ENCODE measurements at places on chromosomes 2 and 18.

- DNase-seq = no peak
Measured at GRCh38 chr18:58325494-58325893, 281.5 kb downstream of the NEDD4L start.

- no peak for DNase-seq
Measured at GRCh38 chr2:144240656-144241339, 279.1 kb downstream of the ZEB2 start.

DNA sequence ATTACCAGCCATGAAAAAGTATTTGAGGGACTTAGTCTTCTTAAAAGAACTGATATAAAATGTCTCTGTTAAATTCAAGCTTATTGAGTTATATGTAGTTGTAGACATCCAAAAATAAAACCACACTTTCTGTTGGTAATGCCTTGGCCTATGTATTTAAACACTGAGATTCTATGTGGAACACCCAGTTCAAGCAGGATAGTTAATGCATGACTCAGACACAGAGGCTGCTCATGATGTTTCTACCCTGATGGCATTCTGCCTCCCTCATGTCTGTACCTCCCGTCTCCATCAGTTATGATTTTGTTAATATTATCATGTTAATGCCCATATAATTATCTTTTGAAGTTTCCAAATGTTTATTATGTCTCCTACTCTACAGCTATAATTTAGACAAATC is 164.5 kb downstream of the XIRP2 start:
- no peak for DNase-seq

GRCh38 chr2:225100269-225100668 is 58.0 kb upstream of the DOCK10 start:
- no peak for DNase-seq

DNA sequence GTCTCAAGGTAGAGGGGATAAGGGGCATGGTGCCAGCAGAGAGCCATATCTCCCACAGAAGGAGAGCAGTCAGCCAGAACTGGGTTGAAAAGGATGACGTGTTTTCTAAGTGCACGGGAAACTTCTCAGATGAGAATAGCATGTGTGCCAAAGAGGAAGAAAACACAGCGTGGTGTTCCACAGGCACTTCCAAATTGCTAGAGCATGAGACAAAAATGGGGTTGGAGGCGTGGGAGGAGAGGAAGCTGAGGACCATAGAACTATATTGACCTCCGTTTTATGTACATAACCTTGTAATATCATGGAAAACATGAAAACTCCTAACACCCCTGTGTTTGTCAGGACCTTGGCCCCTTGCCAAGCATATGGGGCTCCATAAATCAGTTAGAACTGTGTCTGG is 682.7 kb upstream of the RAB6C start:
- no peak for DNase-seq

DNA sequence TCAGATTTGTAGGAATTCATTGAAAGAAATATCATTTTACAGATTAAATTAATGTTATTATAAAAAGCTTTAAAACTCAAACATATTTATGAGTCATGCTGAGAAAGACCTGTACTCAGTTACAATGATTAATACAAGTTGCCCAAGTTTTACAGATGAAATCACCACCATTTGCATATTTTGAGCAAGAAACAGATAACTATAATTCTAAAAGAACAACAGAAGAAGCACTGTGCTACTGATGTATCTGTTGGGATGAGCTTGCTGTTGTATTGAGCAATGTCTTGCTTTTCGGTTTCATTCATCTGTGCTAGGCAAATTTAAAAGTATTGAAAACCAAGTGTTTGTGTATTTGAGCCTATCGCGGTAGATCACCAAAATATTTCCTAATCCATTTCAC is 1589.1 kb upstream of the ZEB2 start:
- no peak for DNase-seq

- peak; percentile 29 for DNase-seq
Measured at GRCh38 chr2:177147093-177147694, 65.4 kb upstream of the HNRNPA3 start.

- DNase-seq = no peak
Measured at GRCh38 chr18:48791636-48792105, 159.1 kb downstream of the SMAD7 start.

DNA sequence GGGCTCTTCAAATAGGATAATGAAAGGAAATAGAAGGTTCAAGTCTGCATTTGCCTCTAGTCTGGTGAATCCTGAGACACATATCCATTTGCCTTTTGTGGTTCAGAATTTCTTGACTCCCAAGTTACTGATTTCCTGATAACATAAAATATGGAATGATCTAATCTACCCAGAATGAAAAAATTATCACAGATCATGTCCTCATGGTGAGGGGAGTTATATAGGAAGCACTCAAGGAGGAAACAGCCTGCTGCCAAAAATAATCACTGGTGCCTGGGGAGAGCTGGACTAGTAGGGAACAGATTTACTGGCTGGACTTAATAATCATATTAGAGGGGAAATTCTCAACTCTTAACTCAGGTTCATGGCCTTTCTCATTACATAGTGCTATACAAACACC is 95.5 kb upstream of the STK17B start:
- no peak for DNase-seq

- no peak for DNase-seq
Measured at GRCh38 chr2:213149949-213150314, 1.5 kb downstream of the IKZF2 start.

GRCh38 chr2:100205174-100205573 is 62.8 kb upstream of the AFF3 start:
- DNase-seq = no peak

DNA sequence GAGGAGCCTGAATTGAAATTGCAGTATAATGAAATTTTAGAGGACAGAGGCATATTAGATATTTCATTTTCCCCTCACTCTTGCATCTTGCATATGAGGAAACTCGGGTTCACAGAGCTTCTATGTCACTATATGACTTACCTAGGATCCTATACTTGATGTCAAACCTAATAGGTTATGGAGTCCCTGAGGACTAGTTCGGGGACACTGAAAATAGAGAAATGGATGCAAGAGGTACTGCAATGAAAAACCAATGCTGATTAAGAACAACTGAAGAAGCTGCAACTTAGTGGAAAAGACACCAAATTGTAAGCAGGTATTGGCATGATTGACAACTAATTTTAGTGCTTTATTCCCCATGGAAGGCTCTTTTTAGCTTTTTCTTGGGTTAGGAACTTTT is 210.1 kb downstream of the IKZF2 start:
- DNase-seq = no peak

DNA sequence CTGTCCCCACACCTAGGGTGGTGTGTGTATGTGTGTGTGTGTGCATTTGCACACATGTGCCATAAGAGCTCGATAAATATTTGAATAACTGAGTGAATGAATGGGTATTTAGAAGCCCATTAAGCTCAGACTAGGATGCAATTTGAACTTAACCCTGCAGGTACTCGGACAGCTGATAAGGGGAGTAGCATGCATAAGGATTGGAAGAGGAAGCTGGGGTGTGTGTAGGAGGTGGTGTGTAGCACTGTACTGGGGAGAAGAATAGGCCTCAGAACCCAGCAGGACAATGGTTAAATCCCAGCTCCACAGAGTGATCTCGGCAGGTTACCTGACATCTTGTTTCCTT is 1.8 kb upstream of the KCNF1 start:
- no peak for DNase-seq

- DNase-seq = no peak
Measured at GRCh38 chr2:108226564-108226963, 13.2 kb upstream of the SULT1C3 start.

- DNase-seq = no peak
Measured at GRCh38 chr2:75458201-75458600, 102.5 kb downstream of the EVA1A start.

DNA sequence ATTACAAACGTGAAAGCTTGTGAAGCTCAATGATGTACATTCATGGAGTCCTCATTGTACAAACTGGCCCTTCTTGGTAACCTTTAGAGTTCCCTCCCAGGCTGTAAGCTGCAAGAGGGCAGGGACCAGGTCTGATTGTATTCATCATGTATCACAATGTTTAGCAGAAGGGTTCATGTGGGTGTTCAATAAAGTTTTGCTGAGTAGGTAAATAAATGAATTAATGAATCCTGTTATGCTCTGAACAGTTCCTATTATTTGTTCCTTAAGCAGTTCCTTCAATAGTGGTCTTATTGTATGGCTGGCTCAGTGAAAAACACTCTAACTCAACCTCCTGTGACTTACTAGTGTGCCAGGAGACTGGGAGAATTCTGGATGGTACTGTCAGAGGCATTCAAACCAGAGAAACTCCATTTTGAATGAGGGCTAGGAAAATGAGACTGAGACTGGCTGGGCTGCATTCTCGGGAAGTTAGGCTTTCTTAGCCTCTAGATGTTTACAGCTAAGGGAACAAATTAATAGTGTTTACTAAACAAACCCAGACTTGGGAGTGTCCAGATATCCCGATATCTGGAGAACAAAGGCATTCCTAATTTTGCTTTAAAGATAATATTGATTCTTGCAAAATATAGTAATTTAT is 1.8 kb upstream of the ACVR1 start:
- DNase-seq = no peak

DNA sequence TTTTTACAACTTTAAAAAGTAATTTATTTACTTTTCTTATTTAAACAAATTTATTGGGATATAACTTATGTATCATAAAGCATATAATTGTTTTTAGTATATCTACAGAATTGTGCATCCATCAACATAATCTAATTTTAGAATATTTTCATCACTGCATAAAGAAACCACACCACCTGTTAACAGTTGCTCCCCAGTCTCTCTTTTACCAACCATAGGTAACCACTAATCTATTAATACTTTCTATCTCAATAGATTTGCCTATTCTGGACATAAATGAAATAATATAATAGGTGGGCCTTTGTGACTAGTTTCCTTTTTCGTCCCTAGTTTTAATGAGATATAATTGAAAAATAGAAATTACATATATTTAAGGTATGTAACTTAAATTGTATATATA is 90.6 kb downstream of the ADAM23 start:
- no peak for DNase-seq

DNA sequence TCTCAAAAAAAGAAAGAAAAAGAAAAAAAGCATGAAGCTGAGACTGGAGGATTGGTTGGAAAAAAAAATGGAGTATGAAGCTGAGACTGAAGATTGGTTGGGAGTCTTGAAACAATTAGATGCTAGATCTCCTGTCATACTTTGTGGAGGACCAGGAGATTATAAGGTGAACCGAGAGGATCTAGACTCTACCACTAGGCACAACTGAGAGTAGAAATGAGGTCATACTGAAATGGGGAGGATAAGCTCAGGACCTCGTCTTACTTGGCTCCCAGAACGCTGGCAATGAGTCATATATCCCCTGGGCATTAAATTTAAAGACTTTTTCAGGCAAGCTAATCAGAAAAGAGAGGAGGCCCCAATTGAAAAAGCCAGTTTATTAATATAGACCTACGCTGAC is 3.3 kb upstream of the ORC2 start:
- peak; percentile 29 for DNase-seq

GRCh38 chr2:137705296-137705695 is 259.0 kb upstream of the HNMT start:
- DNase-seq = no peak

DNA sequence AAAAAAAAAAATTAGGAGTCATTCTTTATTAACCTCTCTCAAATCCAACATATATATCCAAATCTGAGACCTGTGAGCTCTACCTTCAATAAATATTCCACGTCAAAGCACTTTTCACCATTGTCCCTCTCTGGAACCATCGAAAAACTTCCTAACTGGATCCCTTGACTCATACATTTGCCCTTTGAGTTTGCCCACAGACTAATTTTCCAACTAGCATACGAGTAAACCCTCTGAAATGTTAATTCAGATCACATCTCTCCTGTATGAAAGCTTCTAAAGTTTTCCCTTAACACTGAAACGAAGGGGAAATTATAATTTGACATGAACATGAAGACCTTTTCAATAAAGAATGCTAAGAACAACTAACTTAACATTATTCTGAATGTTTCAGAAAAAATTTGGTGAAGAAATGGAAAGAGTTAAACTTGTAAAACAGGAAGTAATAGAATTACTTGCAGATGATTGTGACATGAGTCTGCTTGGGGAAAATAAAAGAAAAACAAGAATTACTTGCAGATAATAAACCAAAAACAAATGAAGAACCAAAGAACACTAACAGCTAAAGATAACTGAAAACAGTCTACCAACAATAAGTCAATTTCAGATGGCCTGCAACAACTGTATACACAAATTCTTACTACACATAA is 110.6 kb downstream of the C2orf74 start:
- no peak for DNase-seq

- DNase-seq = no peak
Measured at GRCh38 chr2:196987298-196987648, 60.8 kb upstream of the PGAP1 start.

DNA sequence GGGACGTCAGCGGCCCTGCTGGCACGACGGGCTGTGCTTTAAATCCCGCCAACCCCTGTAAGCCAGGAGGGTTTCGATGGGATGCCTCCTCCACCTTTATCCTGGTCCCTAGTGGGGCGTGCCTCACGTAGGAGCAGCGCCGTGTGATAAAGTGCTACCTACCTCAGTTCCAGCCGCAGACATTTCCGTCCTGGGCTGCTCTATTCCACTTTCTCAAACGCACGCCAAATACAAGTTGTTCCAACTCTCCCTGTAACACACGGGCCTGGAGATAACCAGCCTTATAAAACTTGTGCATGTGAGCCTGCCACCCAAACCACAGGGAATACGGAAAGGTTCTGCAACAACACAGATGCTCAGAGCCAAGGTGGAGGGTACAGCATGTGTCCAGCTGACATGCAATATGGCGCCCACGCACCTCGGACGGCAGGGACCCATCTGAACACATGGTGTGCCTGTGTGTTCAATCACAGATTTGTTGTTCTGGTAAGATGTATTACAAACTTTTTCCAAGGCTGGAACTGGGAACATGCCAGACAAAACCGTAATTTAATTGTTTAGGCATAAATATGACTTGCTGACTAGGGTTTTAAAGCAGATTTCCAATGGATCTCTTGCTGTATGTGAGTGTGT is 47.7 kb downstream of the ZNF516 start:
- DNase-seq = no peak

GRCh38 chr2:240250985-240251847 is 110.8 kb upstream of the OTOS start:
- no peak for DNase-seq

DNA sequence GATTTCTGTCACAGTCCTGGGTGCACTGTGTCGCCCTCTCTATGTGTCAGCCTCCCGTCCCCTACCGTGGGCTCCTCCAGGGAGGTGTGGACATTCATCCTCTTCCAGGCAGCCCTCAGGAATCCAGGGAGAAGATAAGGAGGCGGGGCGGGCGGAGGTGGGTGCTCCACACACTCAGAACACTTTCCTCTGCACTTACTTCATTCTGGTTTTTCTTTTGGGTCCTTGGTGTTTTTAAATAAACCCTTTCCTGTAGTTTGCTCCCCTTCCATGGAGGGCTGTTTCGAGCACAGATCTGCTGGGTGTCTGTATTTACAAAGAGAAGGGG is 183.9 kb downstream of the FAM210A start:
- no peak for DNase-seq

GRCh38 chr2:42829671-42830440 is 37.5 kb upstream of the HAAO start:
- no peak for DNase-seq

- DNase-seq = no peak
Measured at GRCh38 chr2:240346753-240347372, 88.6 kb upstream of the GPC1 start.

Measured in AG04449 (cell line).